ENCODE measurements at places on chromosomes 4 and X.

GRCh38 chr4:168836490-168836889 lies 173.6 kb downstream of the CBR4 start:
- no peak for DNase-seq

DNA sequence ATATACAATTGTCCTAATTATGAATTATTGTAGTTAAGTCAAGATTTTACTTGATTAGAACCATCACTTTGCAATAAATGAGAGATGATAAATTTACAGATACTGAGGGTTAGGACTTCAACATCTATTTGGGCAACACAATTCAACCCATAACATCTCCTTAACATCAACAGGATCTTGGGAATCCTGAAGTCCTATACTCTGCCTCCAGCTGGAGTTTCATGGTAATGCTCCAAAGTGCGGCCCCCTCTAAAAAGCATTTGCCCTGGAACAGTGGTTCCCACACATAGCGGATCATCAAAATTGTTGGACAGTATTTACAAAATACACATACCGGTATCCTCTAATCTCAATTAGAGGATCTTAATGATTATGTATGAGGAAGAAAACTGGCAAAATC lies 618.6 kb downstream of the CENPC start:
- no peak for DNase-seq

- DNase-seq: no peak
These were observed 192.1 kb upstream of the LCORL start for GRCh38 chr4:18213576-18214198.

DNA sequence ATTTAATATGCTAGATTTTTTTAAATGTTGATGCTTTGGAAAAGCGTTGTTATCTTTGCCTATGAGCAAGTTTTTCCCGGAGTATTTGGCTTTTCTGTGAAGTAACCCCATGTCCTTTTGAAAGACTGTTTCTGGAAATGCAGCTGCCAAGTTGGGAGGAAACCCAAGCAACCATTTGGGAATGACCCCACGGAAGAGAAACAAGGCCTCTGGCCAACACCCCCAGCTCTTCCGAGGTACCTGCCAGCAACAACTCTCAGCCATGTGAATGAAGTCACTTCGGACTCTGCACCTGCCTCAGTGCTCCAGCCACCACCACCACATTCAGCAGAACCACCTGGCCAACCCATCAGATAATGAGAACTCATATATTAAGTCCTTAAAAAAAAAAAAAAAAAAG lies 36.2 kb upstream of the DHRSX start:
- DNase-seq: no peak

- DNase-seq: no peak
These were observed 62.5 kb downstream of the ABLIM2 start for GRCh38 chr4:8095956-8096689.

- DNase-seq: no peak
These were observed 84.8 kb downstream of the TMEM164 start for GRCh38 chrX:110087485-110088356.

- DNase-seq: no peak
These were observed 766.6 kb downstream of the FAT4 start for GRCh38 chr4:126081336-126081735.

- no peak for DNase-seq
These were observed 367.1 kb downstream of the PACRGL start for GRCh38 chr4:21067351-21067750.

GRCh38 chr4:81431971-81432370 lies 39.7 kb downstream of the RASGEF1B start:
- no peak for DNase-seq

- DNase-seq: no peak
These were observed 19.6 kb downstream of the CYP2U1 start for GRCh38 chr4:107950746-107951540.

DNA sequence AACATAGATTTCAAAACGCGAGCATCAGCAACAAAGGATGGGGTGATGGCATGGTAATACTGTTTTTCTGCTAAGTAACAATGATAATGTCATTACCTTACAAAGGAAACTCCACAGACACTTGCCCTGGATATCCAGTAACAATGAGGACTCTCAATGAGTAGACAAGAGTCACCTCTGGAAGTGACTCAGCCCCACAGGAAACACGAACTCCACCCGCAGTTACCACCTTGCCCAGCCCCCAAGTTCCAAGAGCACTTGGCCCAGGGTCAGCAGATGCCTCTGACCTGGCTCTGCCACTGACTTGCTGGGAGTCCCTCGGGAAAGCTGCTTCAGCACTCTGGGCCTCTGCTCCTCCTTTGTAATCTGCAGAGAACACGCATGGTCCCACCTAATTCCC lies 110.3 kb upstream of the MAP3K15 start:
- DNase-seq: no peak

DNA sequence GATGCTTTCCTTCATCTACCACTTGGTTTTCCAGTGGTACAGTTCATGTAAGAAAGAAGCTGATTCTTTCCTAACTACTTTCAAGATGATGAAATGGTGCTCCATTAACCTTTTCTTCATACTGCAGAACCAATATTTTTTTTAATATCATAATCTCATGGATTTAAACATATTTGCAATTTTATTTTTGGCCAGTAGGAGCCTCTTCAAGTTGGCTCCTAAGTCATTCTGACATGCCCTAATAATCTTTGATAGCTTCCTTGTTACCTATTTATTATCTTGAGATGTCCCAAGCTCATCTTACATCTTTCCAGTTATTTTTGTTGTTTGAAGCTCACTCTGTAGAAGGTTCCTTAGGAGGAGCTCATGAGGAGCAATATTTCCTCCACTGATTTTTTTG lies 170.2 kb downstream of the APBB2 start:
- no peak for DNase-seq

Measured in sigmoid colon (tissue), 7 donors.